ENCODE measurements at places on chromosomes 5 and 9.
A peak's percentile ranks its signal among the peaks of the same experiment; 100 is the strongest.

GRCh38 chr5:122772446-122772845 is 2.4 kb upstream of the SNX2 start:
- DNase-seq = no peak

GRCh38 chr5:157309796-157310195 is 43.9 kb downstream of the CYFIP2 start:
- no peak for DNase-seq

GRCh38 chr9:12790883-12791282 is 16.1 kb downstream of the LURAP1L start:
- DNase-seq = no peak

DNA sequence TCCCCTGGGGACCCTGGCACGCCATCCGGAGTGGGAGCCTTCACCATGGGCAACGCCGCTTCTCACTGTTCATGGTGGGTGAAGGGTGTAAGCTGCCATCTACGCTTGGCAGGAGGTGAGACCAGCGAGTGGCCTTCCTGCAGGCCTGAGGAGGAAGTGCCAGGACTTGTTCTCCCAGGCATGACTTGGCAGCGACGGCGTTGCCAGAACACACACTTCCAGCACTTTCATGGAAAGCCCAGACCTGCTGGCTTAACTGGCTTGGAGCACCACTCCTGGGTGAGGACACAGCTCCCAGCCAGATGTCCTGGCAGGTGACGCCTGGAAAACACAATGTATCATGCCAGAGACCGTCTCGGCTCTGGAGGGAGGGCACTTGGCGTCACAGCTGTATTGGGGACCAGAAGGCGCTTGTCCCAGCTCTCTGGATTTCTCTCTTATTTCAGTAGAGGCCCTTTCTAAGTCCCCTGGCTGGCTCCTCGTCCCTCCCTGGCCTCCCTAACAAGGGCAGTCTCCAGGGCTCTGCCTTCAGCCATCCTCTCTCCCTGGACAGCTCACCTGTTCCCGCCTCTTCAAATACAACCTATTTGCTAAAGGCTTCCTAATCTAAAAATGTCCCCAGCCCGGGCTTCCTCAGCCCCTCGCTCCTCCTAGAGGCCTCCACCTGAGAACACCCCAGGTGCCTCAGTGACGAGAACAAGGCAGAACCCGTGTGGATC is 188.3 kb downstream of the OLFM1 start:
- DNase-seq = no peak

DNA sequence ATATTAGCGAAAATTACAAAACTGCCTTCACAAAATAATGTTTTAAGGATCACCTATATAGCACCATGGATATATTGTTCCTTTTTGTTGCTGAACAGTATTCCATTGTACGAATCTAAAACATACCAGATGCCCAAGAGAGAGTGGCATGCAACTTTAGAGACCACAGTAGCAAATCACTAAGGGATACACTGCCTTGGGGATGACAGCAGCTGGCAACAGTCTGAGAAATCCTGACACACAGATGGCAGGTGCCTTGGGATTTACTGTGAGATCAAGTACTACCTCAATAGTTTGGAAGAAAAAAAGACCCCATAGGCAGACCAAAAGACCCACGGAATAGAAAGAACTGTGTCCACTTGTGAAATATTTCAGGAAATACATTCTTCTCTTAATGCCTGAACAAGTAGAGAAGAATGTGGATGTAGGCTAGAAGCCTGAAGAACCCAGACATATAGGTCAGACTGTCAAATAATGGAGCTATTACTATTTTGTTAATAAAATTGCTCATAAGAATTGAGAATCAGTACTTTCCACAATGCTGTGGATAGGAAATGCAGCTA is 53.4 kb downstream of the PLPP1 start:
- DNase-seq = no peak

DNA sequence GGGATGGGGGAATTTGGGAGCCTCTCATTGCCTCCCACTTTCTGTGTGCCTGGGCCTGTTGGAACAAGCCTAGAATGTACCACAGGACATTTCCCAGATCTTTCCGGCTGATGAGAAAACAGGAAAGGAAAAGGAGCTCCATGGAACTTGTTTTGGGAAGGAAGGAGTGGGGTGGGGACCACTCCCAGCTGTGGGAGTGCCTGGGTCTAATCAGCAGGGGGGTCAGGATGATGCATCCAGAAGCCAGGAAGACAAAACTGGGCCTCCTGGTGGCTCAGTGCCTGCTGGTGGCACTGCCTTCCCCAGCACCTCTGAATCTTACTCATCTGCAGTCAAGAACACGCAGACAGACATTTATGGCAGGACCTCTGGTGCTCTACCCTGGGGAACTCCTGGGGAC is 2.8 kb downstream of the SMIM33 start:
- no peak for DNase-seq

GRCh38 chr5:57494104-57495098 is 11.8 kb upstream of the ACTBL2 start:
- DNase-seq = peak; percentile 13

DNA sequence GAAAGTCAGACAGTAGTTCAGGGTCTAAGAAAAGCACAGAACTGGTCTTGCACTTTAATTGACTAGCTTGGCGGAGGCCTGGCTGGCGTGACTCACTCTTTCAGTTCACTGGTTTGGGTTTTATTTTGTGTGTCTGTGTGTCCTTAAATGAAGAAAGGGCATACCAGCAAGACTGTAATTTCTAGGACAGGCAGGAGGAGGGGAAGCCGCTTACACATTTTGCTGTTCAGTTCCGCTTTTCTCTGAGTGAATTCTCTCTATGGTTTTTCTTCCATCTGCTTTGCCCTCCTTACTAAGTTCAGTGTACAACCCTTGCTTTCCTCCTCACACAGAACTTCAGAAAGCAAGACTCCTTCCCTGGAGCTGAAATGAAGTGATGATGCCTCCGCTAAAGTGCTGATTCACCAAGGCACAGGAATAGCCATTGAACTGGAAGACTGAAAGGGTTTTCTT is 150.8 kb downstream of the MEF2C start:
- DNase-seq = no peak

Data from NCI-H187 (cell line).